ENCODE measurements at places on chromosomes 12 and 14. TPM values are rescaled to one million over a fixed set of nuclear protein-coding genes. Genes with fewer than 3 reads are reported as not detected.

The C1RL gene
- 39.1 TPM for total RNA-seq

The GLIPR1 gene
- total RNA-seq: 0.52 TPM

The PYGL gene
- 44.5 TPM for total RNA-seq

DNA sequence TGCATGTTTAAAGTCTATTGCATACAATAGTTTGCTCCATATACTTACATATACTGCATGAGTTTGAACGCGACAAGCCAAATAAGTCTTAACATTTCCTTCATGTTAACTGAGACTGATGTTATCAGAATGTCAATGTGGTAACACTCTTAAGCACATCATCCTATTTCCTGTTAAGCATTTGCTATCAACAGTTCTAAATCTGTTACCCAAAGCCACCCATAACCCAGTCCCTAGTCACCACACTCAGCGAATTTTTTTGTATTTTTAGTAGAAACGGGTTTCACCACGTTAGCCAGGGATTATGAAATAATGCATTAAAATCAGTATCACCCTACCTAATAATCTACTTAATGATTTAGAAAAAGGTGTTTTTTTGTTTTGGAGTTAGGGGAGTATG lies 39.4 kb downstream of the HNRNPC start:
- no peak for DNase-seq

- no peak for DNase-seq
These were observed 278.4 kb upstream of the DCN start for GRCh38 chr12:91461061-91461460.

- peak; percentile 55 for DNase-seq
These were observed 490 bp downstream of the SOS2 start for GRCh38 chr14:50230701-50231474.

DNA sequence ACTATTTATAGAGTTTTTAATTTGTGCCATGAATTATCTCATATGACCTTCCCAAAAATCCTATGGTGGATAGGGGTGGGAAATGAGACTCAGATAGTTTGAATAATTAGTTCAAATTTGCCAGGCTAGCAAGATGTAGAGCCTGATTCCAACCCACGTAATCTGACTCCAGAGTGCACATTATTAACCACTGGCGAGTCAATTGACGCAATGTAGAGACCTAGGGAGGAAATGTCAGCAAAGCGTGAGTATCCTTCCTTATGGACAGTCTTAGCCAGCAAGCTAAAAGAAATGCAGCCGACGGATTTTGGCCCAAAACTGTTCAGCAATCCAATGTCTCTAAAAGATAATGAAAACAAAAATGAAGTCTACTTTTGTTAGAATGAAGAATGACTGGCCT lies 193.3 kb upstream of the KRR1 start:
- DNase-seq: no peak

DNA sequence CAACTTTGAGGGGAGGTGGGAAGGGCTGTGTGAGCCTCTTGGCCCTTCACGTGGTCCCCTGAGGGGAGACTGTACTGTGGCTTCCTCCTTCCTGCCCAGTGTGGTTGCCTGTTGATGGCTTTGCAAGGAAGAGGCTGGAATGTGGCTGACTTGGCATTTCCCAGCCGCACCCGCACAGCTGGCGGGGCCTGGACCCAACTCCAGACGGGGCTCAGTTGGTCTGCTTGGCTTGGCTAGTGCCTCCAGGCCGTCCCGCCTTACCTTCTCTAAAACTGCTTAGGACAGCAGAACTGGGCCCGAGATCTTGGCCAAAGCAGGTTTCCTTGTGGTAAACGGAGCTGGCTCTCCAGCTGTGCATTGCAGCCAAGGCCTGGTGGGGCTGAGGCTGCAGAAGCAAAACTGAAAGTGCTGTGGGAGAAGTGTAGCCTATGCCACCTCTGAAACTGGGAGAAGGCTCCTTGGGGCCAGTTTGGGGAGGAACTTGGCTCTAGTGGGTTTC lies 139.5 kb downstream of the SMOC1 start:
- no peak for DNase-seq

- peak; percentile 83 for DNase-seq
These were observed 50.0 kb downstream of the SSPN start for GRCh38 chr12:26245175-26245942.

DNA sequence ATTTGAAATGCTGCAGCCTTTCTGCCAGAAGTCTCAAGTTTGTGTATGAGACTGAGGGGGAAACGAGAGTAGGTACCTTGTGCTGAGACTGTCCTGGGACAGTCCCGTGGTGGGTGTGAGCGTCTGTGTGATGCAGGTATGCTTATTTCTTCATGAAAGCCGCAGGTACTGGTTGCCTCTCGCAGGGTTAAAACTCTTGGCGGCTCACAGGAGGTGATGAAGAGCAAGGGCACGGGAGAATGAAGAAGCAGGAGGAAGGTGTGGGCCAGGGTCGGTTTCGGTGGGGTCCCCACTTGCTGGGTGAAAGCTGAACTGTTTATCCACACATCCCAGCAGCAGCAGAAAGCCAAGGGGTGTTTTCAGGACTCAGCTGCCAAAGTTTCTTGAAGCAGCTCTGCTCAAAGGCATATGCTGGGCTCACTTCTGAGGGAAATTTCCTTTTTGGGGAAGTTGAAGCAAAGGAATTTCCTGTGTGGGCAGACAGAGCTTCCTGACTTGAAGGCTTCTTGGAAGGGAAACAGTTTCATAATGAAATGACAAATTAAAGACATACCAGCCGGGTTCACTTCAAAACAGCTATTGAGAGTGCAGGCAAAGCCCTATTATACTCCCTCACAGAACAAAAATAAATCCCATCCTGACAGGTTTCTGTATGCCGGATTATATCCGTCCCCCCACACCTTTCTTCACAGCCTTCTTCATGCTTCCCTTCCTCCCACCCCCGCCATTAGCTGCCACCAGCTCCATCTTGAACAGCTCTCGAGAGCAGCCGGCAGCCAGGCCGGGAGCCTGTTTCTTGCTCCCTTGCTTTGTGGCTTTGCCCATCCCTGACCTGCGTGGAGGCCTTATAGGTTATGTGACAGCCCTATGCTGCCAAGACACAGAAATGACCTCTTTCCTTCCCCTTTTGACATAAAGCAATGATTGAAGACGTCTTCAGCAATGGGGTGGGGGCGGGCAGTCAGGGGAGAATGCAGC lies 116.6 kb downstream of the ETV6 start:
- DNase-seq: no peak

All from HT-29 (cell line).